Kidney (tissue), 22 donors: ENCODE measurements at places on chromosomes 4 and X. TPM values are rescaled to one million over a fixed set of nuclear protein-coding genes. Genes with fewer than 3 reads are reported as not detected.

The CSAG3 gene
- not detected for total RNA-seq

The GSPT2 gene
- 10.3 TPM for total RNA-seq

The SYN1 gene
- total RNA-seq = 0.85 TPM

The CSN1S1 gene
- not detected for total RNA-seq

The TRPC5OS gene
- total RNA-seq = not detected

- no peak for DNase-seq
- H3K27me3 ChIP-seq = no peaks in the 10 kb centered on the region
- no peak overlapping the region for H3K4me3 ChIP-seq
These were observed 204.1 kb upstream of the CENPE start for GRCh38 chr4:103402198-103402597.

DNA sequence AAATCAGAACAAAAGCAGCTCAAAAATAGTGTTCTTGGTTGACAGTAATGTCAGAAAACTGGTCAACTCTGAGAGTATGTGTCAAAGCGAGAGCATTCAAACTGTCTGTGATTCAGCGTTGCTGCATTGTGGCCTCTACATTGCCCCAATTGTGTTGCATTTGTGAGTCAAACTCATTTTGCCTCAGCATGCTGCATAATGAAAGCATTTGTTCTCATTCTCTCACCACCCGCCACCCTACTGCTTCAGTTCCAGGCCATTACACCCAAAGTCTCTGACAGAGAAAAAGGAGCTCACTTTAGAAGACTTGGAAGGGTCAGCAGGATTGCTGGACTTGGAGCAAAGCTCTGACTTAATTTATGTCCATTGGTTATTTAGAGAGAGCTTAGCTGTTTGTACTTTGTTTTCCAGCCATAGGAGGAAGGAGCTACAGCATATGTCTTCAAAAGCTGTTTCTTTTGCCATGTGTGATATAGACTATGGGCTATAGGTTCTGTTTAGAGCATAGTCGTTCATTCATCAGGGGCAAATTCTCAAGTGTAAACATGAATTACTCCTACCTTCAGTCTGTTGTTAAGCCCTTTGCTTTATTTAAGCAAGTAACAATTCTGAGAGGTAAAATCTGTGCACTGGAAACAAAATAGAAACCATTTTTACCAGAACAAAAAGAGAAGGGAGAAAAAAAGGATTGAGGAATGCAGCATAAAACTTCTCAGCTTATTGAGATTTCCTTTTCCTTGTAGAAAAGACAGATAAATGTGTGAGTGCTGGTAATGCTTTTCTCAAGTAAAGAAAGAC, 153.4 kb upstream of the ANK2 start:
- H3K36me3 ChIP-seq = no peaks in the 10 kb centered on the region
- H3K27ac ChIP-seq = no peak overlapping the region
- peak; percentile 83 for DNase-seq
- H3K4me1 ChIP-seq = no peaks in the 10 kb centered on the region
- H3K27me3 ChIP-seq = no peaks in the 10 kb centered on the region

DNA sequence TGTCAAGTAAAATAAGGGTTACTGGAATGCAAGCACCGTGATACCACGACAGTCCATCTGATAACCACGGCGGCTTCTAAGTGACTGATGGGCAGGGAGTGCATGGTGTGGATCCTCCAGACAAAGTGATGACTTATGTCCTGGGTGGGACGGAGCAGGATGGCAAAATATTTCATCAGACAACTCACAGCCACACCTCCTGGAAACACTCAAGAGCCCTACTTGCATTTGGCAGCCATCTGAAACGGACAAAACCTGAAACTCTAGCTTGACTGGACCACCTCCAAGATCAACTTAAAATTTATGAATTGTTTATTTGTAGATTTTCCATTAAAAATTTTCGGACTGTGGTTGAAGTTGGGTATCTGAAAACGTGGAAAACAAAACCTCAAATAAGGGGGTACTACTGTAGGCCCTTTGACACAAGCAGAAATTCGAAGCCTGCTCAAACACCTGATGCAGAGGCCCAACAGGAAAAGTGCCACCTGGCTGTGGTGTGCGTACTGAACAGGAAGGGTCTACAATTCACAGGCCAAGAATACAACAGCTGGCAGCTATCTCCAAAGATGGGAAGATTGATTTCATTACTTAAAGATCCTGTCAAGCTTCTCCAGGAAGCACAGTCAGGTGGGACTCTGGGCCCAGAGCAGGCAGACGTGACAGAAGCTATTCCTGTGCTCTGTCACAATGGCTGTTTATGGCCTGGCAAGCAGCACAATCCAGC, 26.0 kb downstream of the LRIT3 start:
- DNase-seq = no peak
- H3K27me3 ChIP-seq = no peaks in the 10 kb centered on the region
- no peak overlapping the region for H3K4me3 ChIP-seq
- H3K36me3 ChIP-seq = no peaks in the 10 kb centered on the region

- H3K4me1 ChIP-seq = no peaks in the 10 kb centered on the region
- H3K36me3 ChIP-seq = no peaks in the 10 kb centered on the region
- no peak for DNase-seq
- no peaks in the 10 kb centered on the region for H3K27me3 ChIP-seq
These were observed 12.7 kb upstream of the PAQR3 start for GRCh38 chr4:78951862-78952472.

GRCh38 chr4:155881555-155881954, 15.5 kb upstream of the ASIC5 start:
- no peak overlapping the region for H3K4me3 ChIP-seq
- no peaks in the 10 kb centered on the region for H3K4me1 ChIP-seq
- DNase-seq = no peak
- no peaks in the 10 kb centered on the region for H3K36me3 ChIP-seq

GRCh38 chr4:17283832-17284231, 228.1 kb downstream of the QDPR start:
- H3K4me1 ChIP-seq = no peaks in the 10 kb centered on the region
- no peak for DNase-seq
- H3K4me3 ChIP-seq = no peak overlapping the region
- no peaks in the 10 kb centered on the region for H3K36me3 ChIP-seq
- H3K27ac ChIP-seq = no peak overlapping the region

GRCh38 chr4:7937006-7937405, 2.7 kb downstream of the AFAP1 start:
- no peaks in the 10 kb centered on the region for H3K4me1 ChIP-seq
- DNase-seq = no peak
- no peak overlapping the region for H3K4me3 ChIP-seq
- no peaks in the 10 kb centered on the region for H3K36me3 ChIP-seq
- no peaks in the 10 kb centered on the region for H3K27me3 ChIP-seq
- no peak overlapping the region for H3K27ac ChIP-seq

DNA sequence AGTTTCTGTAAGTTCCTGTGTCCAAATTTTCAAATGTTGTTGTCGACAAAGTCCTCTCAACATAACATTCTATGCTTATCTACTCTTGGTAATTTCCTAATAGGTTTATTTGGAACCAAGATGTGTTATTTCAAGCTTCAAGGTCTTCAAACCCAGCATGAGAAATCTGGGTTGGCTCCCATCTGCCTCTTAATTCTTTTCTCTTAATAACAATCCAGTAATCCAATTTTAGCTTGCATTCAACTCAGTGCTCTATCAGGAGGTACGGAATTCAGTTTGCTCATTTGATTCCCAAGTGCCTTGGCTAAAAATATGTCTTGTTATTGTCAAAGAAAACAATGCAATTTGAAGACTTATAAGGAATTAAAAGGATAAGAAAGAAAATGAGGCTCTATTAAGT, 235.5 kb upstream of the MID1 start:
- DNase-seq = no peak
- H3K36me3 ChIP-seq = no peaks in the 10 kb centered on the region
- no peaks in the 10 kb centered on the region for H3K4me1 ChIP-seq
- no peaks in the 10 kb centered on the region for H3K27me3 ChIP-seq
- H3K27ac ChIP-seq = no peak overlapping the region

GRCh38 chr4:100075056-100075455, 115.2 kb downstream of the DDIT4L start:
- H3K4me3 ChIP-seq = no peak overlapping the region
- H3K27me3 ChIP-seq = no peaks in the 10 kb centered on the region
- H3K4me1 ChIP-seq = no peaks in the 10 kb centered on the region
- no peak overlapping the region for H3K27ac ChIP-seq

GRCh38 chrX:137031517-137032340, 2.1 kb downstream of the GPR101 start:
- DNase-seq = peak; percentile 43
- H3K36me3 ChIP-seq = no peaks in the 10 kb centered on the region
- H3K27ac ChIP-seq = no peak overlapping the region
- peak overlapping the region; percentile 61 for H3K4me3 ChIP-seq

DNA sequence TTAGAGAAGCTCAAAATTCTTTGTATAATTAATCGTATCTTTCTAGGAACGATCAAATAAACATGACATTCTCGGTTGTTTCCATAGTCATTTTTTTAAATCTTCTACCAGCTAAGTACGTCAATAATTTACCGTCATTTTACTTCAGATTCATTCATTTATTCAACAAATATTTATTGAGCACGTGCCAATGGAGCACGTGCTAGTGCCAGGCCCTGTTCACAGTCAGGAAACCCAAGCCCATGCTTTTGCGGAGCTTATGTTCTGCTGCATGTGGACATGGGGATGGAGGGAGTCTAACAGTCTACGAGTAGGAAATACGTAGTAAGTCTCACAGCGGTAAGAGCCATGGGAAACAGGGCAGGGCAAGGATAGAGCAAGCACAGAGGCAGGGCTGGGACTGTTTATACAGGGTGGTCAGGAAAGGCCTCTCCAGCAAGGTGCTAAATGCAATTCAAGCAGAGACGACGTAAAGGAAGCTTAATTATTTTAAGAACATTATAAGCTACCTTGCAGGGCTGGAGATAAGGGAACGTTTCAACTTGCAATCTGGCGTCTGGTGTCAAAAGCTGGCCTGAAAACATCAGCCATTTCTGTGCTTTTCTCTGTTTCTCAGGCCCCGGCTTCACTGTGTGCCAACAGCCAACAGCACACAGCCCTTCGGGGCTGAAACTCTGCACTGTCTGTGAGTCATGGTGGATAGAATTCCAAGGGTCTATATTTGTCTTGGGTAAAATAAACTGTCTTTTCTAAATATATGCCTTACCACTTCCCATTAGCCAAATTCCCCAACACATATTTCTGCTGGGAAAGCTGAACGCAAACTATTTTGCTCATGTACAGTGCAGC, 517.1 kb upstream of the ZFP42 start:
- no peaks in the 10 kb centered on the region for H3K36me3 ChIP-seq
- no peaks in the 10 kb centered on the region for H3K27me3 ChIP-seq
- H3K4me1 ChIP-seq = no peaks in the 10 kb centered on the region
- H3K4me3 ChIP-seq = no peak overlapping the region
- H3K27ac ChIP-seq = no peak overlapping the region

GRCh38 chrX:574251-574650, 56.3 kb upstream of the SHOX start:
- no peaks in the 10 kb centered on the region for H3K36me3 ChIP-seq
- peak; percentile 23 for DNase-seq
- no peaks in the 10 kb centered on the region for H3K4me1 ChIP-seq
- H3K4me3 ChIP-seq = no peak overlapping the region
